ENCODE measurements at places on chromosomes 2 and 18. TPM values are rescaled to one million over a fixed set of nuclear protein-coding genes. Genes with fewer than 3 reads are reported as not detected.
A peak's percentile ranks its signal among the peaks of the same experiment; 100 is the strongest.

DNA sequence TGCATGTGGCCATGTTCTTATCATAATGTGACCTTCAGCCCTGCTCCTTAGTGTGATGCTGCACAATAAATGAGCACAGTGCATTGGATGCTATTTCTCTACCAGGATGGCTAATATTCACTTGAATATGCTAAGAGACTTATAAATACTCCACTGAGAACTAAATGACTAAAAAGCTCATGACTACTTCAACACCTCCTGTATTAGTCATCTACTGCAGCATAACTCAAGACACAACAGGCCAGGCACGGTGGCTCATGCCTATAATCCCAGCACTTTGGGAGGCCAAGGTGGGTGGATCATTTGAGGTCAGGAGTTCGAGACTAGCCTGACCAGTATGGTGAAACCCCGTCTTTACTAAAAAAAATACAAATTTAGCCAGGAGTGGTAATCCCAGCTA, 213.4 kb downstream of the RND3 start:
- DNase-seq: no peak

DNA sequence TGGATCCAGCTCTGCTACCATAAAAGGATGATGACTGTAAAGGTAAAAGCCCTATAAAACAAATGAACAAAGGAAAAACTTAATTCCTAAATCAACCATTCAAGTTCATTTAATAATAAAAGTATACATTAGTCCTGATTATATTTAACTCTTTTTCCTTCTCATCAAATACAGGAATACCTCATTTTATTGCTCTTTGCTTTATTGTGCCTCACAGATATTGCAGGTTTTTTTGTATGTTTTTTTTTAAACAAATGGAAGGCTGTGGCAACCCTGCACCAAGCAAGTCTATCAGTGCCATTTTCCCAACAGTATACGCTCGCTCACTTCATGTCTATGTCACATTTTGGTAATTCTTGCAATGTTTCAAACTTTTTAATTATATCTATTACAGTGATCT, 38.2 kb downstream of the USP37 start:
- no peak for DNase-seq

DNA sequence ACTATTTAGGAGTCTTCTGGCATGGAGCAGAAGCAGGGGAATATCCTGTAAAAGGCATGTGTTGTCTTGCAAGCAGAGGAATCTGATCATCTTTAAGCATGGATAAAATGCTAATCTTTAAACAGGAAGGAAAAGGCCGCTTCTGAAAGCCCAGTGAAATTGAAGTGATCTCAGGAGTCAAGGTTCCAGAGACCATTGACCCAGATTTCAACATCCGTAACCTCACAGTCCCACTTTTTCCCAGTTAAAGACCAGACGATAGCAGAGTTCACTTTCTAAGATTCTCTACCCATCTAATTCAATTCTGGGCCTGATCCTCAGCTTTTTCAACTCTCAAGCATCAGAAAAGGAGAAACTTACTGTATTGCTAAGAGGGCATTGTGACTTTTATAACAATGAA, 332.2 kb upstream of the LRP1B start:
- no peak for DNase-seq

DNA sequence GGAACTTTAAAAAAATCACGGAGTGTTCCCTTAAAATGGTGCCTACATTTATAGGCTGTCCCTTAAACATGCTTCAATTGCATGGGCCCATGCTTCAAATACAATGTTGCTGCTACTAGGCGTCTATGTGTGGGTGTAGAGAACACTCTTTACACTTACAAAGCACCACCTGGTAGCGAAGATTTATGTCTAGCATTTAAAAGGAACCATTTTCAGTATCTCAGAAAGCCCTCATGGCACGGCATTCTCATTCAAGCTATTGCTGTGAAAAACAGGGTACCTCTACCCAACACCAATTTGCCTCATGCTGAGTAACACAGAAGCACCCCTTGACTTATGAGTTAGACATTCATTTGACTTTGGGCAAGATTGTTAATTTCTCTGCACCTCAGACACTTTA, 112.9 kb upstream of the CNTNAP5 start:
- no peak for DNase-seq

DNA sequence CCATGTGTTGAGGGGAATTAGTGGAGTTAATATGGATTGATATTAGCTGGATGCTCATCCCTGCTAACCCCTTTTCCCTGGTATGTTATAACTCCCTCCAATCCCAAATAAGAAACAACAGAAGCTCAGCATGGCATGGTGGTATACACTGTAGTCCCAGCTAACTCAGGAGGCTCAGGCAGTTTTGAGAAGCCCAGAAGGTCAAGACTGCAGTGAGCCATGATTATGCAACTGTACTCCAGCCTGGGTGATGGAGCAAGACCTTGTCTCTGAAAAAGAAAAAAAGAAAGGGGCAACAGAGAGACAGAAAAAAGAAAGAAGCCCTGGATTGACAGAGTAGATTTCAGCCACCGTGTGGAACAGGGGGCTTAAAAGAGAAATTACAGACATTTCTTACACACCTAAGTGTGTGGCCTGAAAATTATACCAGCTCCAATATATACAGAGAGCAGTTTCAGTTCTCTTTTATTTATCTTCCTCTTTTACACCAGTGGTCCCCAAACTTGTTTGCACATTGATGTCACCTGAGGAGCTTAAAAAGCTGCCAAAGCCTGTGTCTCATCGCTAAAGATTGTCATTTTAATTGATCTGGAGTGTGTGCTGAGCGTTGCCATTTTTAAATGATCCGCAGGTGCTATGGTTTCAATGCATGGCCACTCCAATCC, 203.6 kb downstream of the UBE2E3 start:
- no peak for DNase-seq

The DSC2 gene
- 31.4 TPM for total RNA-seq

The GPR45 gene
- total RNA-seq: 0.44 TPM

DNA sequence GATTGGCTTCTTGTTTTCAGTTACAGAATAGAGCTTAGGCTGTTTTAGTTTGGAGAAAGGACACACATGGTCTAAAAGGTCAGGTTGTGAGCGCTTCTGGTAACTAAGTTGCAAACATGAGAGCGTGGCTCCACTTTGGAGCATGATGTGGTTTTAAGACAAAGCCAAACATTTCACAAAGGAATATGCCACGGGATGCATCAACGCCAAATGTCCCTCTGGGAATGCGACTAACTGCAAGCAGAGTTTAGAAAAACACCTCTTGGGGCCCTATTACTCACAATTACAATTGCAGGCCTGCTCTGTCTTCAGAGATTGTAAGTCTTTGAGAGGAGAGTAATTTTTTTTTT, 25.4 kb downstream of the MYO7B start:
- DNase-seq: no peak

The CYP1B1 gene
- total RNA-seq: 3.4 TPM

- DNase-seq: no peak
Measured at GRCh38 chr2:181937473-181937872, 45.9 kb downstream of the ITPRID2 start.

The MDH1B gene
- 0.98 TPM for total RNA-seq

- no peak for DNase-seq
Measured at GRCh38 chr2:197145471-197146056, 165.0 kb downstream of the ANKRD44 start.

DNA sequence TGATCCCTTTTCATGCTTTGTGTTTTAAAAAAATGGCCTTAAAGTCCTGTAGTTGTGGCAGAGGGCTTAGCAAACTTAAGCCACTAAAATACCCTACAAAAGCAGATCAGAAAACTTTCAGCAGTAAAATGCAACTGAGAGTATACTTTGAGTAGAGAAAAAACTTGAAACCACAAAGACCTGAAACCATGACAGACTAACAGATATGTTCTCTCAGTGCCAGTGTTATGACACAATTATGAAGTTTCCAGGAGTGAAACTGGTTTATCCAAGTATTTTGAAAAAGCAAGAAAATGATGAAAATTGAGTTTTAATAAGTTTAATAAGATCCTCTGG, 74.5 kb downstream of the SPRED2 start:
- DNase-seq: no peak

GRCh38 chr2:99559075-99559662, 69.4 kb upstream of the REV1 start:
- DNase-seq: peak; percentile 94

The SLC23A3 gene
- 1.1 TPM for total RNA-seq

DNA sequence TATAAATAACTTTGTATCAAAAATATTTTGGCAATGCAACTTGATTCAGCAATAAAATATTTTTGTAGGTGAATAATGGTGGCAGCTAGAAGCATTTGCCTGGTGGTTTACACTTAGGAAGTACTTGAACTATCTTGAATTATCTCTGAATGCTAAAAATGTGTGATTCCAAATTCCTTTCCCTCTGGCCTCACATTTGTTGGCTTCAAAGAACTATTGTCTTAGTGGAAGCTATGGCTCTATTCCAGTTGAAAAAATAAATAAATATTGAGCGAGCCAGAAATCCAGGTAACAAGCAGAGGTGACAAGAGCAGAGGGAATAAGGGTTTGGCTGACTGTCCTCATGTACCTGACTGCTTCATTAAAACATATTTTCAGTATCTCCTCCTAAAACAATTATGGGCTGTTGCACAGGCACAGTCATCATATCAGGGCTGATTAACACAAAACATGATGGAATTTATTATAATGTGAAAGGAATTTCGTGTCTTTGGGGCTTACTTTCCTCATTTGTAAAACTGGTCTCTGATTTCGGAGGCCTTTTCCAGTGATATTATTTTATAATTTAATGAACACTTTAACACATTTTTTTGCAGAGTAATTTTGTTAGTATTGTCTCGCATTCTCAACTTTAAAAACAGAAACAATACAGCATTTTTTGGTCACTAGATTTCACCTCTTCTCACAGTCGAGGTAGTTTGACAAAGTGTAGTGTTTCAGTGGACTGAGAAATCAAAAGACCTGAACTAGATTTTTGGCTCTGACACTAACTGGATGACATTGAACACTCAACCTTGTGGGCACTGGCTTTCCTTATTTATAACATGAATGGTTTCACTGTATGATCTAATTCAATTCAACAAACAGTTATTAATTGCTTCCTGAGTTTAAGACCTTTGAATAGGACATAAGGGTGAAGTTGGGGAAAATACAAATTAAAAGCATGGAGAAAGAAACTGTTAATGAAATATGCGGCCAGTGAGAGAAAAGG, 7.8 kb upstream of the CAVIN2 start:
- DNase-seq: no peak

GRCh38 chr2:161983866-161984265, 90.1 kb downstream of the DPP4 start:
- DNase-seq: no peak

Data from glutamatergic neuron (in vitro differentiated cells).